Pulmonary artery endothelial cell (primary cell): ENCODE measurements at places on chromosomes 11 and 22.

- no peak for DNase-seq
Measured at GRCh38 chr22:17352798-17353197, 16.5 kb upstream of the CECR2 start.

GRCh38 chr11:2928605-2929530 lies at the start of gene PHLDA2:
TSS of gene PHLDA2 (minus strand) at chr11:2929420. CDS start at chr11:2929364, 56 bp downstream.
- no peak for DNase-seq

DNA sequence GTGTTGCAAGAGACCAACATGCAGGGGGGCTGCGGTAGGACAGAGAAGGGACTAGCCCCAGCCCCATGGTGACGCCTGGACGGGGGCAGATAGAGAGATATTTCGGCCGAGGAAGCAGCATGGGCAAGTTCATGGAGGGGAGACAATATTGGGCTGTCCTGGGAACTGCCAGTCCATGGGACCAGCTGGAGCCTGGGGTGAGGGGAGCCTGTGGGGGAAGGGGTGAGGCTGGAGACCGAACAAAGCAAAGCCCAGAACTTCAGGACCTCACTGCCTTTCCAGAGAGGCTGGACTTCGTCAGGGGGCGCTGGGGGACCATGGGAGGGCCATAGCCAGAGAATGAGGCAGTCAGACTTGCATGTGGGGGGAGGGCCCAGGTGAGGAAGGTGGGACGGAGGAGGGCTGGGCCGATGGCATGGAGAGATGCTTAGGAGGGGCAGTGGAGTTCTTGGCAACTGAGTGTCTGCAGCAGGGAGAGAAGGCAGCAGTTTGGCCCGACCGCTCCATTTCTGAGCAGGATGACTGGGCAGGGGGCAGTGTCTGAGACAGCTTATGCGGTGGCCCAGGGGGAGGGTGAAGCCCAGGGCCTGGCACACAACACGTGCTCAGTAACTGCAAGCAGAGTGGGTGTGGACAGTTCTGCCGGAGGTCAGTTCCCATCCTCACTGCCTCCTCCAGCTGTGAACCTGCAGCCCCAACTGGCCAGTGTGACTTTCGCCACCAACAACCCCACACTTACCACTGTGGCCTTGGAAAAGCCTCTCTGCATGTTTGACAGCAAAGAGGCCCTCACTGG lies 712 bp downstream of the UPK3A start:
- DNase-seq = no peak

DNA sequence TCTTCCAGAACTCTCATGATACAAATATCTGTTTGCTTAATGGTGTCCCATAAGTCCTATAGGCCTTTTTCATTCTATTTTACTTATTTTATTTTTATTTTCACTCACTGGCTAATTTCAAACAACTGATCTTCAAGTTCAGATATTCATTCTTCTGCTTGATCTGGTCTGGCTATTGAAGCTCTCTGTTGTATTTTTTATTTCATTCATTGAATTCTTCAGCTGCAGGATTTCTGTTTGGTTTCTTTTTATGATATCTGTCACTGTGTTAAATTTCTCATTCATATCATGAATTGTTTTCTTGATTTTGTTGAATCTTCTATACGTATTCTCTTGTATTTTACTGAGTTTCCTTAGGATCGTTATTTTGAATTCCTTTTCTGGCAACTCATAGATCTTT lies 2.6 kb upstream of the OR10A3 start:
- DNase-seq = no peak

GRCh38 chr11:78832226-78832947 lies 257.7 kb upstream of the NARS2 start:
- no peak for DNase-seq

DNA sequence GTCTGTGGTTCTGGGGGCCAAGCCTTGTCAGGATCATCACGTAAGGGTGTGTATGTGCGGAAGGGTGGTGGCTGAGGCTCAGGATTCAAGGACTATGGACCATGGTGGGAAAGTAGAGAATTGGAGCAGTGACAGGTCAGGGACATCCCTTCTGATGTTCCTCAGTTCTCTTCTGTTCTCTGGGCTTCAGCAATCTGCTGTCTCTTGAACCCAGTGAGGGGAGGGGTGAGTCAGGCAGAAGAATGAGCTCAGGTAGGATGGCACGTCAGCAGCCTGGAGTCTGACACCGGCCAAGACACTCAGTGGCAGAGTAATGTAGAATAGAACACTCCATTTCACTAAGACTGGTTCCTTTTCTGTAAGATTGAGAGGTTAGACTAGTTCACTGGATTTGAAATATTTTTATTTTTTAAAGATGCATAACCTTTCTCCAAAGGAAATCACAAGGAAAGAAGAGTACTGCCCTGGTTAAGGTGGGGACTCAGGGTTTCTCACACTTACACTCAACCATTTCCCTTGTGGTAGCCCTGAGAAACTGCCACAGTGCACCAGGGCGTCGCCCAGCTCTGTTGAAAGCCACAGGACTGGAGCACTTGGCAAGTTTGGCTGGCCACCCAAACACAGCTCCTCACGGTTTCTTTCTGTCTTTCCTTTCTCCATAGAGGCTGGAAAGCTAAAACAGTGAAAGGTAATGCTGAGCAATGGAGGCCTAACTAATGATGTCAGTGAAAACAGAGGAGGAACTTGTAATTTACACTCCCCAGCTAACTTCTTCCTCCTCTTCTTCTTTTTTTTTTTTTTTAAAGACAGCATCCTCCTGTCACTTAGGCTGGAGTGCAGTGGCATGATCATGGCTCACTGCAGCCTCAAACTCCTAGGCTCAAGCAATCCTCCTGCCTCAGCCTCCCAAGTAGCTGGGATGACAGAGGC lies 23.1 kb upstream of the MICAL2 start:
- no peak for DNase-seq

DNA sequence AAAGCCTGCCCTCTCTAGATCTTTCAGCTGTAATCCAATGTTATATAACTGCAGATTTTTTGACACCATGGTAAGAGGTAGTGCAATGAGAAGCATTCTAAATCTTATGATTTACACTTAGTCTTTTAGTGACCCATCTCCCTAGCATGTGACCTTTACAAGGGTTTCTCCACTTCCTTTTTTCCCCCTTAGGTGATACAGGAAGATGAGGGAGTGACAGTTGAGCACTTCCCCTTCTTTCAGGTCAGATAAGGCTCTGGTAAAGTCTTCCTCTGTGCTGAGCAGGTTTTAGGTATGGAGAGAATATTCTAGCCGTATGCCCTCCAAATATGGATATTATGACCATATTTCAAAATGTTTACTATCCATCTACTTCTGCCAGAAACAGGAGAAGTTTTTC lies 753.6 kb downstream of the JRKL start:
- DNase-seq = no peak

GRCh38 chr11:11435635-11436034 lies 82.6 kb upstream of the CSNK2A3 start:
- DNase-seq = no peak

DNA sequence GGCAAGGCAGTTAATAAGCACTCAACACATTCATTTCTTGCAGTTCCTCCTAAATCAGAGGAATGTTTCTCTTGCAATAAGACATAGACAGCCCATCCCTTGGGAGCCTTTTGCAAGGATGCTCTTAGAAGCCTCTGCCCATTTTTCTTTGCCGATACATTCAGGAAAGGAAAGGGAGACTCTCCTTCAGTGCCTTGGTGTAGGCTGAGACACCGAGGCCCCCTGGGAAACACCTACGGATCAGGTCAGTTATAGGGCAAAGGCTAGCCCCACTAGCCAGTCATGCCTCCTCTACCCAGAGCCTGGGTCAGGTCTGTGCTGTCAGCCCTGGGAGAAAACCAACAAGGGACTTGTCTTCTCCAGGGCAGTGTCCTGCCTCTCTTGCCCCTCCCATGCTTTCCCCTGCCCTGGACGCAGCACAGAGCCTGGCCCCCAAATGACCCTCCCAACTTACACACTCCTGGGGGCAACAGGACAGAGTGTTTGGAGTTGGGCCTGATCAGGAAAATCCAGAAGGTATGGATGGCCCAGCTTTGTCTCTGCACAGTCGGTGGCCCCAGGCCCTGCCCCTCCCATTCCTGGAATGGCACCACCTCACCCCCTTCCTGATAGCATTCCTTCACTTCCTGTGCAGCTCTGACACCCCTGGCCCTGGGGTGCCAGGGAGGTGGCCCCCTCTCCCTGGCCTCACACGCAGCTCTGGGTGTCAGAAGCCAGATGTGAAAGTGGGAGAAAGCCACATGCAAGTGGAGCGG lies 18.3 kb downstream of the ANKK1 start:
- DNase-seq = no peak

DNA sequence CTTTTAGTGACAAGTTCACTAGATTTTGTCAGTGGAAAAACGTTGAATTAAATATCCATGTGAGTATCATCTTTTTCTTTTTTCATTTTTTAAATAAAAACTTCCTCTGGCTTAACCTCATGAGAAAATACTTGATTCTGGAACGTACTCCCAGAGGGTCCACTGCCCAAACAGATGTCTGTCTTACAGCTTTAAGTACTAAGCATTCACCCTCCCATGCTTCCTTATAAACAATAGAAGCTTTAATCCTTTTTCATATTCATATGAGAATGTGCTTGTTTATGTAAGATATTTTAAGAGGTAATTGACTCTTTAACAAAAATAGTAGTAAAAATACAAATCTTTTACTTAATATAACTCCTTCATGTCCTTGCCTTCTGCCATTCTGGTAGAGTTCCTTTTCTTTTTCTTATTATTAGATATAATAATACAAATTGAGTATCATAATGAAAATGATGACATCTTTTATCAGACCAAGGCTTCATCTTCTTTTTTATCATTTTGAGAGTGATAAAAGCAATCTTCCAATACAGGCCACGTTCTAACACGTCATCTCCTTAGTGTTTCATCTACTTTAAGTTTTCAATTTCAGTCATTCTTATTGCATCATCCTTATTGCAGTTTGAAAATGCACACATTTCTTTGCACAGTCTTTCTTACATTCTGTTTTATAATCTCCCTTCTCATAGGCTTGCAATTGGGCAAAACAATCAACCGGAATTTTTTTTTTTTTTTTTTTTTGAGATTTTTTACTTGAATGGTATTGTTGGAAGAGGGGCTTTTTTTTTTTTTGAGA lies 69.5 kb upstream of the MYO18B start:
- no peak for DNase-seq

DNA sequence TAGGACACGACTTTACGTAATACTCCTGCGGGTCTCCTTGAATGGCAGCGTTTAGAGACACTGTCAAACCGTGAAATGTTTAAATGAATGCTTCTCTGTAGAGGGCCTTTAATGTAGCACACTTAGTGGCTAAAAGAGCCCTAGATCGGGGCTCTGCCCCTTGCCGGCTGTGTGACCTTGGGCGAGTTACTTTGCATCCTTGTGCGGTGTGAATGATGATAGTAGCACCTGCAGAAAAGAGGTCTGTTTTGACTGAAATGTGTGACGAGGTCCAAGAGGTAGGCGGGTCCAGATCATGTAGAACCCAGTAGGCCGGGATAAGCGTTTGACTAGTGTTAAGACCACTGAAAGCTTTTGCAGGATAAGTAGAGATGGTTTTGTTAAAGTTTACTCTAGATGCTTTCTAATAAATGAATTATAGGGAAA lies 866 bp downstream of the MED17 start:
- no peak for DNase-seq

- no peak for DNase-seq
Measured at GRCh38 chr11:468036-468435, 18.0 kb downstream of the PTDSS2 start.

GRCh38 chr11:118521892-118522311 lies 5.4 kb upstream of the TTC36 start:
- no peak for DNase-seq
